Anterior cingulate cortex (tissue), 58 donors: ENCODE measurements at places on chromosomes 6 and 20.

DNA sequence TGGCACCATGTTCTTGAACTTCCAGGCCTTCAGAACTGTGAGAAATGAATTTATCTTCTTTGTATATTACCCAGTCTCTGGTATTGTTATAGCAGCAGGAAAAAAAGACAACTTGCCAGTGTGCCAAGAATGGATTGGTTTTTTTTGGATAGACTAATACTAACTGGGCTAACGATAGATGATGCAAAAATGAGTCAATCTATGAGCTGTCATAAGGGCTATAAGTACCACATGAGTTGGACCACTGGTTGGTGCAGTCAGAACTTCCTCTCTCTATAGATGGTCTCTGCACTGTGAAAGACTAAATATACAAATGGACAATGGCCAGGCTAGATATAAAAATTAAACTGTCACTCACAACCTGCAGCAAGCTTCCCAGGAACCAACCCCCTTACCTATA is 87.6 kb upstream of the COL21A1 start:
- DNase-seq = no peak

DNA sequence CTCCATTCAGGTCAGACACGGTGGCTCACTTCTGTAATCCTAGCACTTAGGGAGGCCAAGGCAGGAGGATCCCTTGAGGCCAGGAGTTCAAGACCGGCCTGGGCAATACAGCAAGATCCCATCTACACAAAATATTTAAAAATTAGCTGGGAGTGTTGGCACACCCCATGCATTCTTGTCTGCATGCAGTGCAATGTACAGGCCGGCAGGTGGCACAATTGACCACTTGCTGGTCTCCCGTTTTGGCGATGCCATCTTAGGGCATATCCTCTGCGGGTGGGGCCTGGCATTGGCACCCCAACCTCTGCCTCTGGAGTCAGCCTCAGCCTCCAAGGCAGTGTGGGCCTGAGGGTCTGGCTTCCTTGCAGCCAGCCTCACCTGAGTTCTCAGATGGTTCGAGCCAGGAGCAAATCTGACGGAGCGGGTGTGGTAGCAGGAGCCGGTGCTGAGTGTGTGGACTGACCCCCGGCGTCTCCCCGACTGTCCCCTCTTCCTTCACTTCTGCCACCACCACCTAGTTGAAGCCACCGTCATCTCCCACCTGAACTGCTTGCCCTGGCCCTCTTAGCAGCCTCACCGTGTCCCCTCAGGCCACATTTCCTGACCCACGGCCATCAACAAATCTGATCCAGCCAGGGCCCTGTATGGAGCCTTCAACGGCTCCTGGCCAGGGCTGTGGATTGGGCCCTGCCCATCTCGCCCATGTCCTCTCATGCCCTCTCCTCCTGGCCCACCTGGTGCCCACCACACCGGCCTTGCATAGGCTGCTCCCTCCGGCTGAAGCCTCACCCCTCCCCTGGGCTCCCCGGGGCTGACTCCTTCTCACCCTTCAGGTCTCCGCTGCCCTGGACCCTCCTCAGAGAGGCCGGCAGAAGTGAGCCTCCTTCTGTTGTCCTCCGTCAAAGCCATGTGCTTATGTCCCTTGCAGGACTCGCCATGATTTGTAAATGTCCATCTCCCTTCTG is 44.0 kb downstream of the EFCAB8 start:
- peak; percentile 31 for DNase-seq

DNA sequence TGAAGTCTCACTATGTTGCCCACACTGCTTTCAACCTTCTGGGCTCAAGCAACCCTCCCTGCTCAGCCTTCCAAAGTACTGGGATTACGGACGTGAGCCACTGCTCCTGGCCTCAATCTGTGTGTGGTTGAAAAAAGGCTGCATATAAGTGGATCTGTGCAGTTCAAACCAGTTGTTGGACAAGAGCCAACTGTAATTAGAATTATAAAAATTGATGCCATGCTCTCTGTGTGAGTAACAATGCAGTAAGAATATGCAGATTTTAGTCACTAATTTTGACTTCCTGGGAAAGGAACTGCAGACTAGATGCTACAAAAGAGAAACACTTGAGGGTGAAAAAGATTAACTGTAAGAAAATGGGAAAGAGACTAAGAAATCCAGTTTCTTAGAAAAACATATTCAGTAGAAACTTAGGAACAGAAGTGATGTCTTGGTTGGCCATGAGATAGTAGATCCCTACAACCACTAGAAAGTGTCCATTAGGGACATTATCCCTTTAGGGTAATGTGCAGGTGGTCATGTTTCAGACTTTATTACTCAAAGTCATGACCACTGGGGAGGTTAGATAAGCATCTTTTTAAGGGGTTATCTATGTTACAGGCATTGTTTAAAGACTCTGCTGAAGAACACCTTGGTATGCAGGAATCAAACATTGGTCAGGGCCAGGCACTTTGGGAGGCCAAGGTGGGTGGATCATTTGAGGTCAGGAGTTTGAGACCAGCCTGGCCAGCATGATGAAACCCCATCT is 26.3 kb downstream of the ITCH start:
- DNase-seq = no peak

GRCh38 chr6:11412616-11413015 is 124.9 kb upstream of the TMEM170B start:
- DNase-seq = no peak

DNA sequence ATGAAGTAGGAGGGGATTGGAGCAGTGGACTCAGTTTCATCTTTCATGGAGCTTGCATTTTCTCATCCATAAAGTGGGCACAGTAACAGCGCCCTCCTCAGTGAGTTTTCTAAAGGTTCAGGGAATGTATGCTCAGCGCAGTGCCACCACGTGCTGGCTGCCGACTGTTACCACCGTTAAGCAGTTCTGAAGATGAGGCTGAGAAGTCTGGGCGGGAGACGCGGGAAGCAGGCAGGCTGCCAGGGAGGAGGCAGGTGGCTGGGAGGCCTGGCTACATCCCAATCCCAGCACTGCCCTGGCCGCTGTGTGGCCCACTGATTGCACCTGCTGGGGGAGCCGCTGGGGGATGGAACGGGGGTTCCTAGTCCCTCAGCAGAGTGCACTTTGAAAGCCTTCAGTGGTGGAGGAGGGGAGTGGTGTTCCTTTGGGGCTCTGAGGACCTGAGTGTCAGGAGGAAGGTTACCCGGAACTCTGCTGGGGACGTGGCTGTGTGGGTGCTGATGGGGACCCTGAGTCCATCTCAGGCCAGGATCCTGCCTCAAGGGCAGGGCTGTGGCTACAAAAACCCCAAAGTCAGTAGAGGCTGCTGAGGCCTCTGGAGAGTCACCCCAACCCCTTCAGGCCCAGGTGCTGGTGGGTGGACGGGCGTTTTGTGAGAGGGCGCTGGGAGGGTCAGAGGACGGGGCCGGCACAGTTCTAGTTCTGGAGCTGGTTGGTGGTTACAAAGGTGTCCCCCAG is 28.0 kb upstream of the PHACTR3 start:
- DNase-seq = no peak

- no peak for DNase-seq
Observed at GRCh38 chr20:14067603-14068002, 72.3 kb downstream of the MACROD2 start.

DNA sequence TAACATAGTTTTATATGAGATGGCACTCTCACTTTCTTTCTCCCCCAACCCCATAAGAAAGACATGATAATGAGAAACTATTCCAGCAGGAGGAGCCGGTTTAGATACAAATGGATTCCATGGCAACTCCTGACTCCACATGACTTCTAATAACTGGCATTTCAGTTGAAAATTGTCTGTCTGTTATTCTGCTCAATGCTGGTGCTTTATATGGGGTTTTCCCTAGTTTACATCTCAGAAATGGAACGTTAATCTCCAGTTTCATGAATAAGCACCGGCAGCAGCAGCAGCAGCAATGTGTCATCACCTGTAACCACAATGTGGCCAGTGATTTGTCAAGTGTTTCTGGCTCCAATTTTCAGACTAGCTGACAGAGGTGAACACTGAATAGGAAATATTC is 8.0 kb upstream of the SIM1 start:
- no peak for DNase-seq

GRCh38 chr20:62275219-62275618 is 27.6 kb upstream of the ADRM1 start:
- DNase-seq = no peak

- DNase-seq = no peak
Observed at GRCh38 chr20:40591536-40591935, 97.5 kb downstream of the MAFB start.

GRCh38 chr6:79081663-79082062 is 3.6 kb upstream of the PHIP start:
- DNase-seq = no peak

DNA sequence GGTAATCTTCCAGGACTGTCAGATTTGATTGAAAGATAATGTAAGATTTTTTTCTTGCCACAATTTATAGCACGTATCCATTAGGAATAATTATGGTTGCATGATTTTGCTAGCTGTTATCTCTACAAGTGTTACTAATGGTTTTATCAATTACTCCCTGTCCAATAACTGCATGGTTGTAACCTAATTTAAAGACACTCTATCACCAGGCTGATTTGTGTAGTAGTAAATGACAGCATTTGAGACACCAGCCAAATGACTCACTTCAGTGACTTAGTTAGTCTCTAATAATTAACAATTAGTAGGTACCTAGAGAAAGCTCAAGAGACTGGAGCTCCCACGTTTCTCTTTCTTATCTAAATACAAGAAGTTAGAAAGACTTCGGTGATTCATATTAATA is 453.8 kb upstream of the POU3F2 start:
- DNase-seq = no peak

GRCh38 chr6:392441-393390 is 1.2 kb downstream of the IRF4 start:
- DNase-seq = no peak

DNA sequence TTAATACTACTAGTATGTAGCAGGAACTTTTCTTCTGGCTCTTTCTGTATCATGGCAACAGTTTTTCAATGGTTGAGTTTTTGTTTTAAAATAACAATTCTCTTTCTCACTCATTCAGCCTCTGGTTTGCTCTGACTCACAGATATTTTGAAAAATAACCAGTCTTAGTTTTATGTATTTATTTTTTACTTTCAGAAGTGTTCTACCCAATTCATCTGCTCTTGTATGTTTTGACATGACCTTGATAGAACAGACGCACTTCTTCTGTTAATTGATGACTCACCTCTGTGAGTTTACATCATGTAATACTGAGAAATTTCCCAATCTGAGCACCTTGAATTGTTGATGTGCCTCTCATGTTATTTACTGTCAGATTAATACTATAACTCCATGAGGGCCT is 178.9 kb downstream of the SASH1 start:
- DNase-seq = no peak

- no peak for DNase-seq
Observed at GRCh38 chr20:61668065-61668650, 397.5 kb downstream of the TAF4 start.

DNA sequence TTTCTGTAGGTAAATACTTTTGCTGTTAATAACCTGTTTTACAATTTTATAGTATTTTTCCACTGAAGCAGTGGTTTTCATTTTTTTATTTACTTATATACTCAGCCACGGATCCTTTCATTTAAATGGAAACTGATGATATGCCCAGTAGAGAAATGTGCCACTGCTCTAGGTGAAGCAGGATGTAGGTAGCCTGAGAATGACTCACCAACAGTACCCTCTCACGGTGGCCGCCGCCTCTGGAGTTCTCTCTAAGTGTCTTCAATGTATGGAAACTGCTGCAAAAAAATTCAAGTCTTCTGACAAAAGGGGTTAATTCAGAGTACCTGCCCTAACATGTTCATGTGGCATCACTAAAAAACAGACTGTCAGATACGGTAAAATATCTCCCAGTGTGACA is 6.4 kb downstream of the EYA4 start:
- no peak for DNase-seq

GRCh38 chr6:50427267-50427666 is 286.1 kb upstream of the TFAP2D start:
- DNase-seq = no peak

DNA sequence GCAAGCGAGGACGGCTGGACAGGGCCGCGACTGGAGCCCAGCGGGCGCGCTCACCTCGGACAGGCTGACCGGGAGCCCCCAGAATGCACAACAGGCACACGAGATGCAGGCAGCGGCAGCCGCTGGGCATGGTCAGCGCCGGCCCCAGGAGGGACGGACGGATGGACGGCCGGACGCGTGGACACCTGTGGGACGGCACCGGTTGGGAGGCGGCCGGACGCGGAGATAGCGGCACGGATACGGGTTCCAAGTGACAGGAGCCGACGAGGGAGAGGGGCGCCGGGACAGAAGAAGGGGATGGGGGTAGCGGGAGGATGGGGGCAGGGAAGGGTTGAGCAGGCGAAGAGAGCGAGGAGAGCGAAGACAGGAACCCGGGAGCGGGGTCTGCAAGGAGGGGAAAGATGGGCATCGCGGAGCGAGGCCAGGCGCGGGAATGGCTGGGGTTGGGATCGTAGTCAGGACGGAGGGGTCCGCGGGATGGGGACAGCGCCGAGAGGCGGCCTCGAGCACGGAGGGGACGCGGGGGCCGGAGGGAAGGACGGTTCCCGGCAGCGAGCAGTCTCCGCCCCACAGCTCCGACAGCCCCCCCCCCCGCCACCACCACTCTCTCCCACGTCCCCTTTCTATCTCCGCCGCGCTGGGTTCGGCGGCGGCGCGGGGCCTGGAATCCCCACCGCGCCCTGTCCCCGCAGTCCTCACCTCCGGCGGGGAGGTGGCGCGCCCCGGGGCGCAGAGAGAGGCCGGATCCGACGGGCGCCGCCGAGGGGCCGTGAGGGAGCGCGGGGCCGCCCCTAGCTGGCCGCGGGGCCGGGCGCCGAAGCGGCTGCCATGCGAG is 435 bp downstream of the DLK2 start:
- DNase-seq = no peak

GRCh38 chr6:154675602-154676088 is 57.6 kb upstream of the SCAF8 start:
- peak; percentile 87 for DNase-seq

GRCh38 chr6:43107344-43108062 is 31.4 kb downstream of the PTK7 start:
- DNase-seq = no peak

DNA sequence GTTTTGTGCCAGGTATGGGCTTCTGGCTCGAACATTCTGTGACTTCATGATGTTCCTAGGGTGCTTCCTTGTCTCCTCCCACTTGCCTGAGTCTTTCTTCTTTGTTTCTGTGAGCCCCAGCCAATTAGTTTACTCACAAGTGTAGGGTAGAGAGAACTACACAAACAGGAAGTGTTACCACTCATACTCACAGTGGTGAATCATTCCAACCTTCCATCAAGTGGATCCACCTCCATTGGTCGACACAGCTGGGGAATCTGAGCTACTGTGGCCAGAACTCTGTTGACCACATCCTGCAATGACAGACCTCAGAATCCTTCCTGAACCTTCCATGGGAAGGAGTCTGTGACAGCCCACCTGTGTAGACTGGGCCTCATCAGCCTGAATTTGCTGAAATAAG is 76.8 kb downstream of the UNC5CL start:
- DNase-seq = no peak
